ENCODE measurements at places on chromosomes 13 and 19.

DNA sequence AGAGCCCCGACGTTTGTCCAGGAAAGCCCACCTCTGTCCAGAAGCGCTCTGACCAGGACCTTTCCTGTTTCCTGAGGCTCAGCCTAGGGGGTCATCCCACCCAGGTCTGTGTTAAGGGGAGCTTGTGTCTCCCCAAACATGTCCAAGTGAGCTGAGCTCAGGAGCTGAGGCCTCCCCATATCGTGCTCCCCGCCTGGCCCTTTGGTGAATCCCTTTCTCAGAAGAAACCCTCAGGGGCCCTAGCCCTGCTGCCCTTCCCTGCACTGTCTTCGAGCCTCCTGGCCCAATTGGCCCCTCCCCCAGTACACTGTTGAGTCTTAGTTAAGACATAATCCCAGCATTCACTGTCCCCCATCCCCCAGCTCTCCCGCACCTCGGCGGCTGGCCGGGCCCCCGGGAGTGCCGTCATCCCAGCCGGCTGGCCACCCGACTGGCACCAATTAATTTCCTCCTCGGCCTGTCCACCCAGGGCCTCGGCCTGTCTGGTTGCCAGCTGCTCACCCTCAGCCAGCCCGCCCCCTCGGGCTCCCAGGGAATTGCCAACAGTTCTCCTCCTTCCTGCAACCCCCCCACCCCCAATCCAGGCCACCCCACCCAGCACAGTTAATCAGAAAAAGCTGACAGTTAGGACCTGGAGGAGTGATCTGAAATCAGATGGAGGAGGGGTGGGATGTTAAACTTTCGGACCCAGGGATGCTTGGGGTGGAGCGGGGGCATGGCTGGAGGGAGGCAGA lies 13.6 kb downstream of the IER2 start:
- DNase-seq: peak; percentile 46

- no peak for DNase-seq
Measured at GRCh38 chr19:5121266-5122120, 152.6 kb downstream of the KDM4B start.

GRCh38 chr19:54465426-54466109 lies 2.0 kb upstream of the LENG9 start:
- DNase-seq: no peak

- peak; percentile 79 for DNase-seq
Measured at GRCh38 chr19:44657211-44657921, 13.7 kb downstream of the PVR start.

DNA sequence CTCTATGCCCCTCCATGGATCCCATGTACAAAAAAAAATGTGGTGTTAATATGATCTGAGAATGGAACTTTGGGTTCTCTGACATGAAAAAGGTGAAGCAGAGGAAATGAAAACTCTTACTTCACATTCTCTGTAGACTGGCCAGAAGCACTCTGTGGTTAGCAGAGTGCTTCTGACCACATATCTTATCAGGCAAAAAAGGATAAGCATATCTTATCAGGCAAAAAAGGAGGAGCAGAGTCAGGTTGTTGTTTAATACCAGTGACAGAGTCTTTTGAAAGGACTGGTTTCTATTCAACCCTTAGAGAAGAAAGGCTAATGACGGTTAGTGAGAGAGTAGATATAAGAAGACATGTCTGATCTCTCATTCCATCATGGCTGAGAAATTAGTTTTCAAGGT lies 1404.8 kb downstream of the SLITRK1 start:
- no peak for DNase-seq

GRCh38 chr13:104301171-104301975 lies 1235.2 kb upstream of the SLC10A2 start:
- no peak for DNase-seq

DNA sequence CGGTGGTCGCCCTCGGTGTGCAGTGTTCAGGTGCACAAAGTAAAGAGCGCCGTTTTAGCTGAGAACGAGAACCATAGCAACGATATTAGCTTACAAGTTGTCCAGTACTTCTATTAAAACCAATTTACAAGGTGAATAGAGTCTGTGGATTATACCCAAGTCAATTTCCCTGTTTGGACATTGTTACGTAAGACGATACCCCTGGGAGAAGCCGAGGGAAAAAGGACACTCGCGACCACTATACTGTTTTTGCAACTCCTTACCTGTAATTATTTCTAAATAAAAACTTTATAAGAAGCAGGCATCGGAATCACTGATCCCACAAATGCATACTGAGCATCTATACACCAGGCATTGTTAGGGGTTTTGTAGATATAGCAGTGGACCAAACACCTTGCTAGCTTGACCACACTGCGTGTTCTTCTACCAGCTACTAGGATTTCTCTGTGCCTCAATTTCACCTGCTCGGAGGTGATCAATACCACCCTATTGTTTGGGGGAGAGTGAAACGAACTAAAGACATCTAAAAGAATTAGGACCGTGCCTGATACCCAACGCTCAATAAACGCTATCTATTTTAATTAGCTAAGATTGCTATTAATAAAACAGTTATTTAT lies 488 bp upstream of the EEF2 start:
- no peak for DNase-seq

GRCh38 chr19:48726556-48726955 lies 7.0 kb upstream of the MAMSTR start:
- peak; percentile 47 for DNase-seq

DNA sequence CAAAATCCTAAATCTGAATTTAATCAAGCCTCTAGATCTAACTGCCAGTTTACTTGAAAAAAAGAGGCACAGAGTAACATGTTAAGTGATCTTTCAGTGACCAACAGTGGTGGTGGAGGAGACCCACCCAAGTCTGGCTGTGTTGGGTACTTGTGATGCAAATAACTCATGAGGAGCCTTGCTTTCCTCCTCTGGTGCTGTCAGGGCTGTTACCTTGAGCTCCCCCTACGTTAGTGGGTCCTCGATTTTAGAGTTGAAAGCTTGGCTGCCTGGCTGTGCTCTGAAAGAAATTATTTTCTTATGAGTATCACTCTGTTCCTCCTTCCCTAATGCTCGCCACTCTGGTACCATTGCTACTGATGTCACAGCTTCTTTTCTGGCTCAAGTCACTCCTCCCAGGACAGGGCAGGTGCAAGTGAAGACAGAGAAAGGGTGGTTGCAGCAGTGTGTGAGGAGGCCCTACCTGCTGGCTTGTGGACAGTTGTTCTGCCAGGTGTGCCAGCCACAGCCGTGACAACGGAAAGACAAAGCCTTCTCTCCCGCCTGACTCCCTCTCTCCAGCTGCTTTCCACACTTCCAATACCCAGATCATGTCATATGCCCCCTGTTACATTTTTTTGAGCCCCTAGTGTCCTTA lies 6.5 kb upstream of the SUPT20H start:
- no peak for DNase-seq

GRCh38 chr13:60135344-60135743 lies 28.4 kb downstream of the DIAPH3 start:
- no peak for DNase-seq

GRCh38 chr19:17553256-17553655 lies 2.2 kb upstream of the COLGALT1 start:
- peak; percentile 54 for DNase-seq

GRCh38 chr19:13906521-13906904 lies 512 bp downstream of the CC2D1A start:
- DNase-seq: peak; percentile 19

DNA sequence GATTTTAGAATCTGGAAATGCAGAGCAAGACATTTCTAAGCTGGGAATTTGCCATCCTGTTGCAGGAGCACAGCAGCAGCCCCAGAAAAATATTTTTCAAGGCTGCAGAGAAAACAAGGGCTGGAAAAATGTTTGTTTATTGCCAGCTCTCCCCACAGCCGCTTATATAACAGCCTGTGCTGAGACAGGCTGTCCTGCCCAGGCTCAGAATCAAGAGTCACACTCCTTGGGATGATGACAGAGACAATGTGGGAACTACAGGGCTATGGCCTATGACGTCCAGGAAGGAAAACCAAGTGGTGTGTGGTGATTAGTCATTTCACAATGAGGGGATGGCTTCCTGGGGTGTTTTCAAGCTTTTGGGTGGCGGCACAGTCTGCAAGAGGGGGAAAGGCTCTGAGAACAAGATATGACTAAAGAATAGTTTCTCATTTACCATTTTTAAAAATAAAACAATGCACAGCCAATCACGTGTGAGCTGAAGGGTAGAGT lies 136.3 kb upstream of the SERP2 start:
- DNase-seq: peak; percentile 96

DNA sequence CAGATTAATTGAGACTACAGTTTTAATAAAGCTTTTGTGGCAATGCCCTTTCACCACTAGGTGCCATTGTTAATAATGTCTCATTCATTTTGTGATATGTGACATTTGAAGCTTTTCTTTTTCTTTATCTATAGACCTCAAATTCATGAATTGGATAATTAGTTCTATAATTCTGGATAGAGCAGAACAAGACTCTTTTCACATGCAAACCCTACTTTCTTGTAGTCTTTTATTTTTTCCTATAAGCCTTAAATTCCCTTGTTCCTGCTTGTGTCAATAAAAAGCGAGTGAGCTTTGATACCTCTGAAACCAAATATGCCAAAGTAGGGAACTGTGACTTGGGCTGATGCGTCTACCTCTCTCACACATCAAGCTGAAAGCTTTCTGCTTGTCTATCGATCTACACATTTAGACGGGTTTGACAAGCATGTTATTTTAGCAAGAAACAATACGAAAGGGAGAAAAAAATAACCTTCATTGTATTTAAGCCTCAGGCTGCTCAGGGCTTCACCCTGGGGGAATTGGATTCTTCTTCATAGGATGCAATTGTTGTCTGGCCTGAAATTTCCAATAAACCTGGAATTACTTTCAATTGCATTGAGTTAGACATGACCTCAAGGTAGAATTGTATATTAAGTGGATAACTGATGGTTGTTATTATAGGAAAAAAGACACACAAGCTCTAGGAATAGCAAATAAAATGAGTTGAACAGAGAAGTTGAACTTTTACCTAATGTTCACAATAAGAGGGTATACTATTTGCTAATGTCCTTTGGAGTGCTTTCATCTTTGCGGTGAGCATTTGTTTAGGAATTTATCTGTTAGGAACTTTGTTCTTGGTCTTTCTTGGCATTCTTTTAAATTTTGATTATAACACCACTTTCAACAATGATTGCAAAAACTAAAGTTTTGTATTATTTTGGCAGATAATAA lies 1150.2 kb upstream of the PCDH9 start:
- DNase-seq: no peak

DNA sequence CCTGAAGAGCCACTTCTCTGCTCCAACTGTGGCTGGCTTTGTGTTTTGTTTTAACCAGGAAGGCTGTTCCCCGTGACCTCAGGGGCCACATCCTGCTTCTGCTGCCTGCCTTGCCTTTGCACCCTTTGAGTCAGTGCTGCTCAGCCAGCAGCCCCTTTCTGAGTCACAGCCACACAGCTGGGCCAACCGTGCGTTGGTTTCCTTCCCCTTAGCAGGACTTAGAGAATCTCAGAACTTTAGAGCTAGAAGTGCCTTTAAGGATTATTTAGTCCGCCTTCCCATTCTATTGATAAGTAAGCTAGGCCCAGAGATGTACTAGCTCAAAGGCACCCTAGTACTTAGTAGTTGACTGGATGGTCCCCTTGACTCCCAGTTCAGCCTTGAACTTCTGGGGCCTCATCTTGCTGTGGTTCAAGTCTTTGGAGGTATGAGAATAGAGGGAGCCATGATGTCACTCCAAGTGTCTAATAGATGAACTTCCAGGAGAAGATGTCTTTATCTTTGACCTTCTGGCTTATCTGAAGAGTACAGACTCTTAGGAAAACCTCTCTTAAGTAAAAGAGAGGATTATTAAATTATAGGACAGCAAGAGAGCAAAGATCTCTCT lies 8.0 kb downstream of the RGCC start:
- peak; percentile 93 for DNase-seq

DNA sequence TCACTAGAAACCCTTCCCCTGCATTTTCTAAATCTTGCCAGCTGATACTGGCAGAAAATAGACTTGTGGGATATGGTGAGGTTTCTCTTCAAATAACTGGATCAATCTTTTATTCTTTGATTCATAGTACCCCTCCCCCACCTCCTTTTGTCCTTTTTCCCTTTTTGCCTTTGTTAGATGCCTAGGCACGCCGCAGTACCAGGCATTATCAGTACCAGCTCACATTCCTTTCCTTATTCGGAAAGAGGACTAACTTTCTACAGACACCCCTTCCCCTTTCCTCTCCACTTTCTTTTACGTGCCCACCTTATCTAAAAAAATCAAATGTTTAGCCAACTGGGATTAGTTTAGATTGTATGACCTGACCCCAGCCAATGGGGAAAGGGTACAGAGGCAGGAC lies 226.4 kb downstream of the MTUS2 start:
- DNase-seq: no peak

- no peak for DNase-seq
Measured at GRCh38 chr13:40446365-40446764, 220.1 kb downstream of the FOXO1 start.

DNA sequence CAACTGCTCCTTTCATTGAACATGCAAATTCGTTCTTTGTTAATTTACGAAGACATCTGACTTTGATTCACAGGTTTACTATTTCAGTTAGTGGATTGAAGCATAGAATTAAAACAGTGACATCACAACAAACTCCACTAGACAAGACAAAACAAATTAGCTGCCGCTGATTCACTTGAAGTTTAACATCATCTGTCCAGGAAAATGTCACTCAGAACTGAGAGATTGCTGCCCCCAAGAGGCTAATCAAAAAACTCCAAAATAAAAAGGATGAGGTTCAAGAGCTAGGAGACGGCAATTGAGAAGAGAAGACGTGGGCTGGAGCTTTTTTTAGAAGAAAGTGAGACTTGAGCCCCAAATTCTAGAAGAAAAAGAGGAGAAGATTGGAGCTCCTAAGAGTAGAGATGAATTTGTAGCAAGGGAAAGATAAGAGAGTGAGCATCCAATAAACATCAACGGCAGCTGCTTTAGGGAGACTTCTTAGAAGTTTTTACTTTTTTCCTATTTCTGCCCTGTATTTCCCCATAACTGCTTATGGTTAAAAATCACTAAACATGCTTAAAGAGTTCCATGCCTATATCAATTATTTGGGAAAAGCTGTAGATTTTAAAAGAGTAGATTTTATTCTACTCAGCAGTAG lies 40.8 kb upstream of the TPP2 start:
- peak; percentile 28 for DNase-seq

GRCh38 chr19:32138416-32138815 lies 207.0 kb upstream of the ZNF507 start:
- DNase-seq: no peak
